ENCODE measurements at places on chromosomes 6 and 20.
A peak's percentile ranks its signal among the peaks of the same experiment; 100 is the strongest.

DNA sequence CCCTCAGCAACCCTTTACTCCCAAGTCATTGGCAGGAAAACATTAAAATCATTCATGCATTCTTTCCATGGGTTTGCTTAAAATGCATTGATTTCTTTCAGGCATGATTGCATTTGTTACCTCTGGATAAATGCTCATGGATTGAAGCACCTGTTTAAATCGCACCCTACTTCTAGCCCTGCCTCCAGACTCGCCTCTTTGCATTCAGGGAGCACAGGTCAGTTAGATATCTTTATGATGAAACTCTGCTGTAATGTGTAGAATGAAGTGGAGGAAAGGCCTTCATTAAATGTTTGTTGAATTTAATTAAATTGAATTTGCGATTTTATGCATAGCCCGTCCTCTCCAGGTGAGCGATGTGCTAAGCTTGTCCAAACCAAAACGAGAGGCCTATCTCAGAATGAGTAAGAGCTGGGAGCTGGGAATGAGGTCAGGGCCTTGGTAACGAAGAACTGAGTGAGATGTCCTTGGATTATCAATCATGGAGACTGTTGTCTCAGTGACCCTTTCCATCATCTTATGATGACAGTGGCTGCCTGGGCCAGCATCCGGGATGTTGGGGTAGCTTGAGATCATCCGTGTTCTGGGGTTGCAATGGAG, 210.1 kb downstream of the SYNDIG1 start:
- no peak for DNase-seq

DNA sequence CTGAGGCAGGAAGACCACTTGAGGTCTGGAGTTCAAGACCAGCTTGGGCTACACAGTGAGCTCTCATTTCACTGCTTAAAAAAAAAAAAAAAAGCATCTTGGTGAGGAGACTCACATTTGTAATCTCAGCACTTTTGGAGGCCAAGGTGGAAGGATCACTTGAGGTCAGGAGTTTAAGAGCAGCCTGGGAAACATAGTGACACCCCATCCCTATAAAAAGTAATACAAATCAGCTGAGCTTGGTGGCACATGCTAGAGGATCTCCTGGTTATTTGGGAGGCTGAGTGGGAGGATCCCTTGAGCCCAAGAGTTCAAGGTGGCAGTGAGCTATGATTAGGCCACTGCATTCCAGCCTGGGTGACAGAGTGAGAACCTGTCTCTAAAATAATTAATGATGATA, 29.4 kb upstream of the SYNCRIP start:
- no peak for DNase-seq

- no peak for DNase-seq
Observed at GRCh38 chr6:6575143-6575542, 13.4 kb upstream of the LY86 start.

- no peak for DNase-seq
Observed at GRCh38 chr6:135013211-135013610, 41.4 kb downstream of the HBS1L start.

DNA sequence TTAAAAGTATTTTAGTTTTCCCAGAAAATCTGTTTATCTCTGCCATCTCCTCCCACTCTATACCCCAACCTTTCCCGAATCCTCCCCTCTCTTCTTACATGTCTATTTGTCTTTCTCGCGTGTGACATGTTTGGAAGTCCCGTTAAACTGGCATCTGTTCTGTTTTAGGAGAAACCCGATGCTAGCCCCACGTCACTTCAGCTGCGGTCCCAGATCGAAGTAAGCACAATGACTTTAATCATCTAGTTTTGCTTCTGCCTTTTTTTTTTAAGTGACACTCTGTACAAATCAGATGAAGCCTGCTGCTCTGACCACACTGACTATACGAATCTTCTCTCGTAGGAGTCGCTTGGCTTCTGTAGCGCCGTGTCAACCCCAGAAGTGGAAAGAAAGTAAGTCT, 97.4 kb downstream of the SASH1 start:
- DNase-seq = no peak

- DNase-seq = no peak
Observed at GRCh38 chr20:2858591-2858990, 14.7 kb upstream of the PTPRA start.

DNA sequence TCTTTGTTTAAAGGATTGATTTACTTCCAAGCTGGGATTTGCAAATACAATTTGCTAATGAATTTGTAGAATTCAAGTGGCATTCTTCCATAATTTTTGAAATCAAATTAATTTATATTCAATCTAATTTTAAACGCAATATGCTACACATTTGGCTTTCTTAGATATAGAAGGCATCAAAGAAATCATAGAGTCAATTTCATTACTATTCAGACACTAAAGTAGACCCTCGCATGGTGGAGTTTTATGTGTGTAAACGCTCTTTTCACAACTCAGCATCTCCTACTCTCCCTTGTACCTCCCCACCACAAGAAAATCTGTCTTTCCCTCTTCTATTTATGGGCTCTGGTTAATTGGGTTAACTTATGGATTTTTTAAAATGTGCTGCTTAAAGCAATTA, 144.3 kb downstream of the DOK5 start:
- no peak for DNase-seq

DNA sequence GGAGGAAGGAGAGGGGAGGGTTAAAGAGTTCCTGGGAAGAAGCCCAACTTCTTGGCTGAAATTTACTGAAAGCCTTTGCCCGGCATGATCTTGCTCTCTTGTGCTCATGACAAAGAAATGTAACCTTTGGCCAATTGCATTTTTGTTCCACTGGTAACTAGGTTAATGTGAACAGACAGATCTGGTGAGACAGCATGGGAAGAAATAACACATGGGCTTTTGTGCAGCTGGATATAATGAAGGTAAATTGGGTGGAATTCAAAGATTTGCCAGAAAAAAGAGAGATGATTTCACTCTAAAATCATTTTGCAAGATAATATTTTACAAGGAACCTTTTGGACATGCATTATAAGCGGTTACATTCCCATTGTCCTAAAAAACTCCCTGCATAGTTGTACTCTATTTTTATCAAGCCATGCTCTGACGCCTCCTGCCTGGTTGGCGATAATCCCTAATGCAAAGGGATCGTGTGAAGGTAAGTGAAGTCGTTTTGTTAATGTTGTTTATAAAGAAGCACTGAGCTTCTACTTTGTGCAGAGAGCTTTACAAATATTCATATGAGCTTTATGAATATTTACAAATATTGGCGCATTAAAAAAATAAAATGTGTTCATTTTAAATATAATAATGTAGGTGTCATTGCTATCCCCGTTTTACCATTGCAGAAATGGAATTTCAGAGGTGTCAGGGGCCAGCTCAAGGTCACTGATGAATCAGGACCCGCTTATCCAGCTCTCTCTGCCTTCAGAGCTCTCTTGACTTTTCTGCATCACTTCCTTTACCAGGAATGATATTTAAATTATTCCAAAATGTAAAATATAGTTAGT, 161.3 kb upstream of the AGPAT4 start:
- no peak for DNase-seq

DNA sequence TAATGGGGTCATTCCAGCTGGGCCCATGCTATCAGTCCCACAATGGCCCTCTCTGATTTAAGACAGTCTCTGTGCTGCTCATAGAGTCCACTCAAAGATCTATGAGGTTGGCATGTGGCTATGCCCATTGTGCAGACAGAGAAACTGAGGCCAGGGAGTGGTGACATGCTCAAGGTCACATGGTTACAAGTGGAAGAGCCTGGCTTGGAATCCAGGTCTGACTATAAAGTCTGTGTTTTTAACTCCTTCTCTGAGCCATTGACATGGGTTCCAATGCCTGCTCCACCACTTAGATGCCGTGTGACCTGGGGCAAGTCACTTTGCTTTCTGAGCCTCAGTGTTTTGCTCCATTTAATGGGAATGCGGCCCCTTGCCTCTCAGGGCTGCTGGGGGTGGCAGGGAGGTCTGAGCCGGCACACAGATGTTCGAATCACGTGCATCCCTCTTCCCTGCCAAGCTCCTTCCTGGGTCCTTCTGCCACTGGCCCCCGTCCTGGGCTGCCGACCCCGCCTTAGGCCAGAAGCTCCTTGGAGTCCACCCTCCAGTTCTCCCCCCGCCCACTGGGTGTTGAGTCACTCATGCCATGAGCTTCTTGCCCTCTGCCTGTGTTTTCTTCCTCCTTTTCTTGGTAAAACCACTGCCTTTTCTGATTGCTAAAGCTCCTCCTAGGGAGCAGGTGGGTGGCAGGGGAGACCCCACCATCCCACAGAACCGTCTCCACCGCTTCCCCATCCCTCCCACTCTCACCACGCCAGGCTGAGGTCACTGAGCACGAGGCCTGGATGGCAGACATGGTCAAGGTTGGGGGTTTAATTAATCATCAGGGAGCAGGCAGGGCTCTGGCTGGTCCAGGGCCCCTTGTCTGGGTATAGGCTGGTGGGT, 35.7 kb downstream of the CEBPB start:
- DNase-seq = peak; percentile 72

GRCh38 chr6:165661664-165662025, 1.4 kb downstream of the PDE10A start:
- no peak for DNase-seq

GRCh38 chr6:156009656-156010055, 554.0 kb upstream of the NOX3 start:
- DNase-seq = no peak

- DNase-seq = no peak
Observed at GRCh38 chr6:124872361-124873065, 89.7 kb upstream of the RNF217 start.

GRCh38 chr6:144214622-144215401, 64.5 kb downstream of the STX11 start:
- DNase-seq = peak; percentile 66

DNA sequence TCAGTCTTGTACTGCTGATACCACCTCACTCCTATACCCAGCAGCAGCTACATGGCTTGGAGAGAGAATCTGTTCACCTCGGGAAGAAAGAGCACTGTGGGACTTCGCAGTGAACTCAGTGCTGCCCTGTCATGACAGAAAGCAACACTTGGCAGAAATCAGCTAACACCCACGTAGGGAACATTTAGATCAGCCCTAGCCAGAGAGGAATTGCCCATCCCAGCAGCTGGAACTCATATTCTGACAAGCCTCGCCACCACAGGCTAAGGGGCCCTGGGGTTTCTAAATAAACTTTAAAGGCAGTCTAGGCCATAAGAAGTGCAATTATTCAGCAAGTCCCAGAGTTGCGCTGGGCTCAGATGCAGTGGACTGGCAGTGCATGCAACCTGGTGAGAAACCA, 1266.8 kb downstream of the GRIK2 start:
- no peak for DNase-seq

DNA sequence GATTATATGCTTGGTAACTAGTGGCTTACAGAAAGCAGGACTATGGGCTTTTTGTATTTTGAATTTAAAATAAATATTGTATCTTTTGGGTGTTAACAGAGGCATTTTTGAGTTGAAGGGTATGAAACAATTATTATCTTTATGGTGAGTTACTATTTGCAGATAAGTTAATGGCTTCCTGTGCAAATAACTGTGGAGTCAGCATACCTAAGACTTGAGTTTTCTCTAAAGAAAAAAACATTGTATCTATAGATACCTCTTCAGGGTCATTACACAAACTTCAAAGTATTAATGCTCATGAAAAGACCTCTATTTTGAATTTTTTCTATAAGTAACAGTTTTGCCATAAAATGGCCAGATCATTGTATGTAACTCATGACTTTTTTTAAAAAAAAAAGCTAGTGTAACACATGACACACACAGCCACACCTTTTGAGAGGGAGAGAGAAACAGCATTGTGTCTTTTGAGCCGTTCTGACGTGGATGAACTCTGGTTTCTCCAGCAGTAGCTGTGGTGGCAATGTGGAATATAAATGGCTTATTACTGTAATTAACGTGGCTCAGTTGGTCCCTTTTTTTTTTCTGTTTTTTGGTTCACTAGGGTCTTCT, 36.3 kb downstream of the PLEKHG1 start:
- DNase-seq = no peak

DNA sequence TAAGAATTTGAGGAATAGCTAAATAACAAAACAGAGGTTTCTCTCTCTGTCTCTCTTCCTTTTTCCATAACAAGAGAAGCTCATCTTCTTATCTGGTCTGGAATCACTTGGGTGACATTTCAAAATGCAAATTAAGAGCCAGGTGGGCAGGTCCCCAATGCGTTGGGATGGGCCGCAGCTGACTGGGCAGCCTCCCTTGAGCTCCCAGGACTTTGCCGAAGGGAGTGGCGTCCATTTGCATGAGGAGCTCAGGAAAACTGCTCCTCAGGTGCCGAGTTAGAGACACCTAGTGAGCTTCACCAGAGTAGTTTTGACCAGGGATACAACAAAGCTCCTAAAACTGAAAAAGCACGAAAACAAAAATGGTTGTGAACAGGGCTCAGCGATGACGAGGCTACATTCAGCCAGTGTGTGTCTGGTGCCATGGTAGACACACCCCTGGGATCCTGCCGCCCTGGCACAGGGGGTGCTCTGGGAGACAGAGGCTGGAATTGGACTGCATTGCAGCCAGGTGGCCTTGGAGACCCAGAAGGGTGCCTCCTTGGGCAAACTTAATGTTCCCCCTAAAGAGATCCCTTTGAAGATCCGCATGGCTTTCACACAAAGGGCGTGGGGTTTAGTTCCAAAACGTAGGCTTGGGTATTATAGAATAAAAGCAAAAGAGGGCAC, 13.5 kb upstream of the SERPINB6 start:
- no peak for DNase-seq

- no peak for DNase-seq
Observed at GRCh38 chr6:44701637-44702101, 314.2 kb downstream of the CDC5L start.

DNA sequence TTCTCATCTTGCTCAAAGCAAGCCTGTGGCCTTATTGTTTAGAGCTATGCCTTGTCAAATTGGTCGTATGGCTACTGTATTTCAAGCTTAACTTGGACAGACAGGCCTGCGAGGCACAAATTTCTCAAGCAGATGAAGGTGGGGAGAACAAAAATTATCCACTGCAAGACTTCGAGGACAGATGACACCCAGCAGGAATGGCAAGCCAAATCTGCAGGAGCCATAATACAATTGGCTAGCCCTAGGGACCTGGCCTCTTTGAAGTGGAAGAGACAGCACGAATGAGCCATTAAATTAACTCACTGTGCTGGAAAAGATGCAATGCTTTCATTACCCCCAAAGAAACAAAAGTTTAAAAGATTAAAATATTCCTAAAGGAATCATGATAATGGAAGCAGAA, 5.0 kb upstream of the BLOC1S5 start:
- no peak for DNase-seq

- no peak for DNase-seq
Observed at GRCh38 chr6:24440897-24441598, 38.3 kb downstream of the MRS2 start.

DNA sequence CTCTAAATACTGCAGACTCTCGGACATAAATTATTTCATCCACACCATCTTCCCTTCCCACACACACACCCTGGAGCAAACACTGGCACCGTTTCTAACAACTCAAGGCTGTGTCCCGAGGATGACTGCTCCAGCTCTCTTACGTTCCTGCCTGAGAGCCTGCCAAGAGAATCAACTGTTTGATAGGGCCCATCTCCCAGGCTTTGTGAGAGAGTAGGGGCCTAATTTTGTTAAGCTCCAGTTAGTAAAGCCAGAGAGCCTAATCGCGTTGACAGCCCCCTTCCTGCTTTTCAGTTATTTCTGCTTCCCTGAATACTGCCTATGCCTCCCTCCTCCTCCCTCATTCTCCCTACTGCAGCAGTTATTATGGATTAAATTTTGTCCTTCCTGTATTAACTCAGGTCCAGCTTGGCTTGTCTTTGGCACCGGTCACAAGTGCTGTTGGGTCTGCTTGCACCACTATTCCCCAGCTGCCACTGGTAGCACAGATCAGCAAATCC, 118.1 kb upstream of the TMEM181 start:
- DNase-seq = no peak

All from Right ventricle myocardium inferior (tissue), 1 donor.